Activated CD8-positive, alpha-beta memory T cell treated with anti-CD3 and anti-CD28 coated beads for 4 hours (primary cell): ENCODE measurements at places on chromosomes 1 and 21.

GRCh38 chr1:242828199-242828598, 303.7 kb upstream of the PLD5 start:
- DNase-seq: no peak

DNA sequence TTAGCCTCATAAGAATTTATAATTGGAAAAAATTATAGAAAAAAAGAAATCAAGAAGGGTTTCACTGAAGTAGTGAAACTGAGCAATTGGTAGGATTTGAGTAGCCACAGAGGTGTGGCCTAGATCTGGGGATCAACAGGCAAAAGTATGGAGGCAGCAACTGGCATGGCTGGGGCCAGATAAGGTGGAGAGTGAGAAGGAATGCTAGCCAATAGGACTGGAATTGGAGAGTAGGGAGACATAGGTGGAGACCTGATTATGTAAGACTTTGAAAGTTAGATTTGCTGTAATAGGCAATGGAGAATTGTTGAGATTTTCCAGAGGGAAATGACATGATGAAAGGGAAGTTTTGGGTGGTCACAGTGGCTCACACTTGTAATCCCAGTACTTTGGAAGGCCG, 24.6 kb upstream of the CGN start:
- no peak for DNase-seq

DNA sequence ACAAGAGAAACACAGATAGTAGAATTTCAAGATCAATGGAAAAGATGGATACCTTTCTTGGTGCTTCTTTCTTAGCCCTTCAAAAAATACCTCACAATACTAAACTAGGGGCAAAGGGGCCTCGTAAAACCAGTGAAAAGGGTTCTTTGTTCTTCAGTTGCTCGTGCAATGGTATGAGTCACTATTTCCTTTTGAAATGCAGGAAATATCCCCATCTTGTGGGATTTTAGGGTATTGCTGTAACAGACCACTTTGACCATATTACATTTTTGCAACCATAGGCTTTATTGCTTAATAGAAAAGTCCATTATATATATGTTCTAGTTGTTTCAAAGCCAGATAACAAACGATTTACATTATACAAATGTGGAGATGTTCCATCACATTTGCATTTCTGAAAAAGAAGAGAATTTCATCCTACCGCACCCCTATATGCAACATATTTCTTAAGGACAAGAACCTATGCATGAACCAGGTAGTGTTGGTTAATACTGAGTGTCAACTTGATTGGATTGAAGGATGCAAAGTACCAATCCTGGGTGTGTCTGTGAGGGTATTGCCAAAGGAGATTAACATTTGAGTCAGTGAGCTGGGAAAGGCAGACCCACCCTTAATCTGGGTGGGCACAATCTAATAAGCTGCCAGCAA, 88.6 kb upstream of the PKN2 start:
- no peak for DNase-seq

- DNase-seq: no peak
These were observed 227.5 kb downstream of the HMCN1 start for GRCh38 chr1:185961664-185962063.

DNA sequence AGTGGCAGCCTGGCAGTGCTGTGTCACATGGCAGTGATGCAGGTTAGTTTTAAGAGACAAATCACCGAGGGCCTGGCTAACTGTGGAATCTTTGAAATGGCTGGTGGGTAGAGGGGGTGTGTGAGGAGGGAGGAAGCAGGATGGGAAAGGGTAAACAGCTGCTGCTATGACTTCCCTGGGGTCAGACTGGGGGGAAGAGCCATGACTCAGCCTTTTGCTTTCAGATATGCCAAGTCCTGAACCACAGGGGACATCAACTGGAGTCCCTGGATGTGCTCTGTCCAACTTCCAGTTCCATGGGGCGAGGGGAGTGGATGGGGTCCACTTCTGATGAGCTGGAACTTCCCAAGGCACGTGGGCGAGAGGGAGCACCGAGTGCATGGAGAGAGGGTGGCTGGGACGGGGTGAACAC, 121.1 kb upstream of the ADAR start:
- no peak for DNase-seq

DNA sequence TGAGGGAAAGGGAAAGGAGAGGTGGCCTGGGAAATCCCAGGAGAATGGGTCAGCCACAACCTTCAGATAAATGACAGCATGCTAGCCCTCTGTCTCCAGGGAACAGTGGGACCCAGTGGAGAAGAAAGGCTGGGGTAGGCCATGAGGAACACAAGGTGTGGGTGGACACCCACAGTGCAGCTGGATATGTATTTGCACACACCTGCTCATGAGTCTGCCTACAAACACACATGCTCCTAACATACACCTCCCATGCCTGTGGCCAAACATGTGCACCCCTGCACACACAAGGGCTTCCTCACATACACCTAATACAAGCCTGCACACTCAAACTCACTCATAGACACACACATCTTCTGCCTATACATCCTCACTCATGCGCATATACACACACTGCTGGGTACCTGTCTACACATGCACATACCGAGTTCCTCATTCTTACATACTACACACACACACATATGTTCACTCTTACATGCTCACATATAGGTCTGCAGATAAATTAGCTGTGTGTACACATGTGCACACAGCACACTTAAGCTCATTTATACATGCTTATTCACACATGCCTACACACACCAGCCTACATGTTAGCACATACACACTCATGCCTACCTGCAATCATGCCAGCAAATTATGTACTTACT, 3.6 kb downstream of the C1orf216 start:
- no peak for DNase-seq

DNA sequence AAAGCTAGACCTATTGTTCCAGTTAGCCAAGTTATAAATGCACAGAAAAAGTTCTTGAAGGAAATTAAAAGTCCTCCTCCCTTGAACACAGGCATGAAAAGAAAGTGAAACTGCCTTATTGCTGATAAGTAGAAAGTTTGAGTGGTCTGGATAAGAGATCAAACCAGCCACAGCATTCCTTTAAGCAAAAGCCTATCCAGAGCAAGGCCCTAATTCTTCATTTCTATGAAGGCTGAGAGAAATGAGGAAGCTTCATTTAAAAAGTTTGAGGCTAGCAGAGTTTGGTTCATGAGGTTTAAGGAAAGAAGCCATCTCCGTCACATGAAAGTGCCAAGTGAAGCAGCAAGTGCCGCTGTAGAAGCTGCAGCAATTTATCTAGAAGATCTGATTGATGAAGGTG, 2.7 kb upstream of the SSX2IP start:
- DNase-seq: no peak

GRCh38 chr1:200311256-200311655, 98.6 kb downstream of the ZNF281 start:
- no peak for DNase-seq

- no peak for DNase-seq
These were observed 39.1 kb downstream of the NIPAL3 start for GRCh38 chr1:24454673-24455072.

DNA sequence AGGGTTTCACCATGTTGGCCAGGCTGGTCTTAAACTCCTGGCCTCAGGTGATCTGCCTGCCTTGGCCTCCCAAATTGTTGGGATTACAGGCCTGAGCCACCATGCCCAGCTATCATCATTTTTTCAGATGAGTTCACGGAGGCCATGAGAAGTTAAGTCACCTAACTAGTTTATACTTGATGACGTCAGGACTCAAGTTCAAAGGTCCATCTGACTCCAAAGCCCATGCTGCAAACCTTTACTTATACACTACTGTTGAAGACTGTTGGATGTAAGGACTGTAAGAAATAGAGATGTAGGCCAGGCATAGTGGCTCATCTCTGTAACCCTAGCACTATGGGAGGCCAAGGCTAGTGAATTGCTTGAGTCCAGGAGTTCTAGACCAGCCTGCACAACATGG, 40.8 kb upstream of the STMN1 start:
- no peak for DNase-seq

DNA sequence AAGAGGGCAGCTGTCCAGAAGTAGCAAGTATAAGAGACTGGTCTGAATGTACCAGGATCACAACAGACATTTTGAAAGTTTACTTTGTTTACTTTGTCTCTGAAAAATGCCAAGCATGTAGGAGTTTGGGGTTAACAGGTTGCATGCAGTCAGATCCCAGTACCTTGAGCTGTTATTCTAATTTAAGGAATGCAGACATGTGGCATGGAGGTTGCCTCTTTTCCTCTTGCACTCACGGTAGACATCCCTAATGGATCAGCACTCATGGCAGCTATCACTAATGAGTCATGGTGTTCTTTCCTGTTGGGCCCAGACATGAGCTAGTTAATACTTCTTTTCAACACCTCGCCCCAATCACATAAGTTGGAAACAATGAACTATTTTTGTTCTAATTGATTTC, 67.3 kb downstream of the GADD45A start:
- no peak for DNase-seq

- no peak for DNase-seq
These were observed 1.5 kb downstream of the SPATC1L start for GRCh38 chr21:46182548-46183336.

DNA sequence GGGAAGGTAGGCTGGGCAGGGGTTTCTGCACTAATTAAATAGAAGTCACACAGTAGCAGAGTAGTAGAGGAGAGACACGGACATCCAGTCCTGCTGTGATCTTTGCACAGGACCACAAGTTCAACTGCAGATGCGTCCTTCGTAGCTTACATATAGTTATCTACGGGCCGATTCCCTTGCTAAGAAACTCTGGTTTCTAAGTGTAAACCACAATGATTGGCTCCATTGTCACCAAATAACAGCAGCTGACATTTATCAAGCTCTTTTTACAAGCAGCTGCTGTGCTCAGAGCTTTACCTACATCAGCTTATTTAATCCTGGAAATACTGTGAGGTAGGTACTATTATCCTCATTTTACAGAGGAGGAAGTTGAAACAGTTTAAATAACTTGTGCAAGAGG, 3.1 kb downstream of the SLC45A3 start:
- DNase-seq: no peak

DNA sequence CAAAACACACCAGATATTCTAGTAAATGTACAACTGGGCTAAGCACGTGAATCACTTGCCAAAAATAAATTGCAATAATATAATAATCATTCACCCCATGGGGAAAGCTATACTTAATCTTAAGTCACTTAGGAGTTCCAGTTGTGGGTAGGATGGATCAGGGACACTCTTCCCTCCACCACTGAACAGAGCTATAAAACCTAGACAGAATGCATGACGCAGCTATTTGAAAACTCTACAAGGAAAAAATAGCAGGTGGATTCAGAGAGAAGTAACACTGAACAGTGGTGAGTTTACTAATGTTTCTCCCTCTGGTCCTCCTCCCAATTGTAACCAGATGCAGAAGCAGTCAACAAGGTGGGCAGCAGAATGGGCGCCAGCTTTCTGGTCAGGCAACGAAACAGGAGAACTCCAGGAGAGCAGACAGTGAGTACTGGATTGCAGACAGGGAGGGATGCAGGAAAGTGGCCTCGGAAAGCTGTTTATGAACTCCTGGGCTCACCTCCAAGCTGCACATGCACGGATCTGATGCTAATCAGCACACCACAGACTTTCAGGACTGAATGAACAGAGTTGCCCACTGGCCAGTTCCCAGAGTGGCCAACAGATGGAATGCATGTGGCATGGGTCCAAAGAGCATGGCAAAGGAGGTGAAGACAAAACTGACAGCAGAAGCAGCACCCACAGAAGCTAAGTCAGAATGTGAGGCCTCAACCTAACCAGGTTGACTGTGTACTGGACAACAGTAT, 41.4 kb downstream of the TARBP1 start:
- no peak for DNase-seq
